K562 (cell line): ENCODE measurements at places on chromosomes 7 and 10.

GRCh38 chr7:68258609-68259008 is 1262.0 kb downstream of the TYW1 start:
- DNase-seq = no peak

GRCh38 chr7:69898189-69898588 is 299.9 kb downstream of the AUTS2 start:
- DNase-seq = no peak

DNA sequence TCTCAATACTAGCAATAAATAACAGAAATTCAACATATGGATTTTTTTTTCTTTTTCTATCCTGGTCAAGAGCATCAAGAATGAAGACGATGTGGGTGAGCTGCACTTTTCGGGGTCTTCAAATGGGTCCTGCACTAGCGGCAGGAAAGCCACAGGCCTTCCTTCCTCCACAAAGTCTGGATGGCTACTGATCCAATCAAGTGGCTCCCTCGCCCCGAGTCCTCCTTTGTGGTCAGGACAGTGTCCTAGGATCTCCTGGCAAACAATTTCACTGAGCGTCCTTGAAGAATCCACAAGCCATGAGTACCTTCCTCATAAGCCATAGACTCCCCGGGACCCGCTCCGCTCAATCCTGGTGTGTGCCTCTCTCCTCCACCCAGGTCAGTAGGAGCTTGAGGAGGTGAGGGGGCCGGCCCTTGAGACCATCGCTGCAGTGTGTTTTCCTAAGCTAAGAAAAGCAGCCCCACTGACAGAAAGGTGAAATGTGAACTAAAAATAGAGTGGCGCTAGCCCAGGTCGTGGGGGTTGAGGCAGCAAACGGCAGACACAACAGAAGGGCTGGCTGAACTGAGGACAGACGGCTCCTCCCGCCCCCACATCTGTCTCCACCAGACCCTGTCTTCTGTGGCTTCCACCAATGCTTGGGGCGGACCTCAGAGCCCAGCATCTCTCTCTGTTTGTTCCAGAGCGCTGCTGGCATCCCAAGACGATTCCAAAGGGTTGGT is 202.3 kb downstream of the HERPUD2 start:
- no peak for DNase-seq

- DNase-seq = no peak
Measured at GRCh38 chr10:126097558-126098225, 201.3 kb downstream of the FANK1 start.

GRCh38 chr7:139360210-139360947 is 685 bp downstream of the LUC7L2 start:
- peak; percentile 100 for DNase-seq

DNA sequence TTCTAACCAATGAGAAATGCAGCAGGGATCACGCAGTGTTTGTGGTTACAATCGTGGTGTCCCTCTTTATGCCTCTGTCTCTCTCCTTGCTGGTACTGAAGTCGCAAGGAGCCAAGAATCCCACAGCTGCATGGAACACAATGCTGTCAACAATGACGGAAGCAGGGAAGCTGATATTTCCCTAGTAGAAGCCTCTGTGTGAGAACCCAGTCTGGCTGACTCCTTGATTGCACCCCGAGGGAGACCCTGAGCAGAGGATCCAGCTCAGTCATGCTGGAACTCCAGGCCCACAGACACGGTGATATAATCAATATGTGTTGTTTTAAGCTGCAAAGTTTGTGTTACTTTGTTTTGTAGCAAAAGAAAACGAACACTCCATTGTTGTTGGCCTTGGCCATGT is 677.9 kb downstream of the PARD3 start:
- no peak for DNase-seq

DNA sequence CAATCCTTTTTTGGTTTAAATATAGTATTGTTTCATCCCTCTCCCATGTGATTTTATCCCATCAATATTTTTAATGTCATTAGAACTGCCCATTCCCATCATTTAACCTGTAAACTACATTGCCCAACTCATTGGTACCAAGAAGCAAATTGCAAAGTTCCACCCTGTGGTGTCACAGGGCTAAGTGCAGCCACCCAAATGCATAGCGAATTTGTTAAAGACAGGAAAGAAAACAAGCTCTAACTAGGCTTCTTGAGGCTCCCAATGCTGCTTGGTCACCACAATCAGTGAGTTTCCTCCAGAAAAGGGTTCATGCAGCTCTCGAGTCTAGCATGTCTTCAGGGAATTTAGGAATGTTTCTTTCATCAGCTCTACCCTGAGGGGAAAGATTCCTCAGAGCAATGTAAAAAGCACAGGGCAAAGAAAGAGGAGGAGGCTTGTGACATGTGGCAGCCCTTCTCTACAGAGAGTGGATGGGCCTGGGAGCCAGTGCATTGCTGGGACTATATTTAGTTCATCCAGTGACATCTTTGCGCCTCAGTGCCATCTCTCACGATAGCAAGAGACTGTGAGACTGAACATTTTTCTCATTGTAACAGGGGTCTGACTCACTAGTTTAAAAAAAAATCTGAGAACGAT is 58.1 kb downstream of the CAV1 start:
- DNase-seq = no peak

- DNase-seq = no peak
Measured at GRCh38 chr7:26216049-26216448, 14.5 kb downstream of the CBX3 start.

DNA sequence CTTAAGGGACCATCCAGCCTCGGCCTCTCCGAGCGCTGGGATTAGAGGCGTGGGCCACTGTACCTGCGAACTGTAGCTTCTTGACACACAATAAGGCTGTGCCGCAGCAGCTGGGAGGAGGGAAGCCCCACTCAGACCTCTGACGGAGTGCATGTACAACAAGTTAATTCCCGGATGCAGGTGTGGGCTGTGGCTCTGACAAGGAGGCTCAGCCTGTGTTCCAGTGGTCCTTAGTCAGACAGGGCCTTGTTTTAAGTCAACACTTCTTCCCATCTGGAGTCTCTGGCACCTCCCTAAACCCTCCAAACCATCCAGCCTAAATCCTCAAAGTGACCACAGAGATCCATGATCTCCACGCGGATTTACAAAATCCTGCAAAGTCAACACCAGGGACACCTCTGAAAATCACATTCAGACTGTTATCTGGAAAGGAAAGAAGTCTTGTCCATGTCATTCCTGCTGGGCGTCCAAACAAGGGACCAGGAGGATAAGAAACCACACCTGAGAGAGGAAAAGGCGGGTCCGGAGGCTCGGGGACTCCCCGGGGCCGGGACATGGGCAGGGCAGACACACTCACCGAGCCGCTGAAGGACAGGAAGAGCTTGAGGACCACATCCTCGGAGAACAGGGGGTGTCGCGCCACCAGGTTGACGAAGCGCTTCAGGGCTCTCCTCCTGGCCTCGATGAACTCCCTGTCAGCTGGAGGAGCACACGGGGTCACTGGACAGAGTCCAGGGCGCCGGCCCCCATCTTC is 29.4 kb downstream of the NUDT1 start:
- no peak for DNase-seq

DNA sequence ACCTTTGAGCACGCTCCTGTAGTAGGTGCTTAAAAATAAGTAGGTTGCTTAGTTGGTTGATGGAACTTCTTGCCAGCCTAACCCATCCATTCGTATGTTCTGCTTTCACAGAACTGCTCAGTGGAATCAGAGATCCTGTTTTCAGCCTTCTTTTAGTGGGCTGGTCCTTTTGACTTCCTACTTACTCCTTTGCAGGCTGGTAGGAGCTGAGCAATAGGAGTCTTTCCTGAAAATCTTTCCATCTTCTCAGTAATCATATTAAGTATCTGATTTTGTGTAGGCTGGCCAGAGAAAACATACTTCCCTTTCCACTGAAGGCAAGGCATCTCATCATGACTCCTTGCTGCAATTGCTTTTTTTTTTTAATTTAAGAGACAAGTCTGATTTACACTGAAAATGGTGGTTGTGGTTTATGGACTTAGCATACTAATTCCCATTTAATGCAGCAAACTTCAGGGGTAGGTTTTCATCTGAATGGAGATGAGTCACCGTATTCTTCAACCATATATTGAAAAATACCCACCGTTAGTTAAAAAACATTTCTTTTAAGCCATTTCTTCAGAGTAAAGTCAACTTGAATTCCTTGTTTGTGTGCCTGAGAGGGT is 208.0 kb downstream of the ZNF365 start:
- no peak for DNase-seq

GRCh38 chr7:4074407-4074806 is 607.7 kb upstream of the FOXK1 start:
- no peak for DNase-seq

DNA sequence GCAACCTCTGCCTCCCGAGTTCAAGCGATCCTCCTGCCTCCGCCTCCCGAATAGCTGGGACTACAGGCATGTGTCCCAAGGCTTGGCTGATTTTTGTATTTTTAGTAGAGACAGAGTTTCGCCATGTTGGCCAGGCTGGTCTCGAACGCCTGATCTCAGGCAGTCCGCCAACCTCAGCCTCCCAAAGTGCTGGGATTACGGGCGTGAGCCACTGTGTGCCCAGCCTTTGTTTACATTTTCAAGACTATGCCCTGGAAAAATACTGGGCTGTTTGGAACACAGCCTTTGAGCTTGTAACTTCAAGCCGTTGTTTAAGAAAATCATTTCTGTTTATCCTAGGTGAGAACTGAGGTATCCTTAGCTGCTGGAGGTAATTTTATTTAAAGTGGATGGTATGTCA is 1.9 kb downstream of the ZKSCAN1 start:
- no peak for DNase-seq

DNA sequence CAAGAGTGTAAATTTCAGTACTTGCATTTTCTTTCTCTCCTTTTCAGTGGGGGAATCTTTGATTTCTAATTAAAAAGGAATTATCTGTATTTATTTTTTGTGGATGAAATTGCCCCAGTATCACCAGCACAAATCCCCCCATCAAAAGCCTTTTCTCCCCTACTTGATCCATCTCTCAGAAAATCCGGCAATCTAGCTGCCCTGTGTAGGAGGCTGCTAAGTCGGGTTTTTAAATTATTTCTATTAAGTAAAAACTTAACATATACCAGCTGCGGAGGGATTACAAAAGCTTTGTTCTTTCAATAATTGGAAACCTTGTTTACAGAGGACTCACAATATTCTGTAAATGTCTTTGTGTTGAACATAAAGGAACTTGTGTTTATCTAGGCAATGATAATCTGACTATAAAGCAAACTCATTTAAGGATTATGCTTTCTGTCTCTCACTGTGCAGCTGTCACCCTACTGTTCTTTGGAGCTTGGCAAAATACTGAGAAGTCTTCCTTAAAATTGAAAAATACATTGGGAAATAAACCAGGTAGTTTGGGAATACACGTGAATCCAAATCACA is 177.4 kb upstream of the PRR15 start:
- no peak for DNase-seq

DNA sequence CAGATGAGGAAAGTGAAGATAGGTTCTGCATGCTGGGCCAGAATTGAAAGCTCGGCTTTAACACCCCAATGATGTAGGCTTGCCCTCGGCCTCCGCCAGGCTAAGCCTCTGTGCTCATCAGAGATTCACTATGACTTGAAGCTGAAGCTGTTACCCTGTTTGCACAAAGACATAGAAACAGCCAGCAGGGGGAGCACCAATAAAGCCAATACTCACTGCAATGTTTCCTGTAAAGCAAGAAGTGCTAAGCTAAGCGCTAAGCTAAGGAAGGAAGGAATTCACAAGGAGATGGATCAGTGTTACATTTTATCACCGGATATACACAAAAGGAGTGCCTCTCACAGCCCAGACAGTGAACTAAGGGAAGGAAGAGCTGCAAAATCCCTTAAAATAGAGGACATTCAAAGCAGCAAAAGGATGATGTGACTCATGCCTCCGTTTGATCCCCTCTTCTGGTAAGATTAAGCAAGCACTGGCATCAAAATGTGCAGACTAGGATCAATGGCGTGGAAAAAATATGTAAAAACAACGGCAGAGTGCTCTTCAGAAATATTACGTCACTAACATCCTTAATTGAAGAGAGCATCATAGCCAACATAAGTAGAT is 153.8 kb downstream of the COBL start:
- peak; percentile 39 for DNase-seq

- DNase-seq = no peak
Measured at GRCh38 chr10:6399231-6399741, 180.8 kb downstream of the PRKCQ start.

DNA sequence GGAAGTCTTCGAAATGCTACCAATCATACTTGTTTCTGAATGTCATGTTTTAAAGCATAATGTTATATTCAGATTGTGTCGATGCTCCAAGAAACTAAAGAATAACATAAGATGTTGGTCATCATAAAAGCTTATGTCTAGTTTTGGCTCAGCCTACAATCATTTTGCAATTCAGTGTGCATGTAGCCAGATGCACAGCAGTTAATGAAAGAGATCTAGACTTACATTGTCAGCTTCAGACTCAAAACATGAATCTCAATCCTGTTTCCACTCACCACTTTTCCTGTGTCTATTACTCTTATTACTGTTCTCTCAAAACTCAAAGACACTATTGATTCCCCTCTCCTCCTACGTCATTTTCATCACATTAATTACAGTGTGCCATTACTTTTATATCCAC is 21.4 kb downstream of the TMEM196 start:
- no peak for DNase-seq

GRCh38 chr10:71645185-71645584 is 74.4 kb downstream of the C10orf105 start:
- no peak for DNase-seq

- no peak for DNase-seq
Measured at GRCh38 chr10:28631896-28632583, 45.3 kb upstream of the BAMBI start.

GRCh38 chr10:124603376-124604213 is 140.6 kb downstream of the FAM53B start:
- DNase-seq = no peak

DNA sequence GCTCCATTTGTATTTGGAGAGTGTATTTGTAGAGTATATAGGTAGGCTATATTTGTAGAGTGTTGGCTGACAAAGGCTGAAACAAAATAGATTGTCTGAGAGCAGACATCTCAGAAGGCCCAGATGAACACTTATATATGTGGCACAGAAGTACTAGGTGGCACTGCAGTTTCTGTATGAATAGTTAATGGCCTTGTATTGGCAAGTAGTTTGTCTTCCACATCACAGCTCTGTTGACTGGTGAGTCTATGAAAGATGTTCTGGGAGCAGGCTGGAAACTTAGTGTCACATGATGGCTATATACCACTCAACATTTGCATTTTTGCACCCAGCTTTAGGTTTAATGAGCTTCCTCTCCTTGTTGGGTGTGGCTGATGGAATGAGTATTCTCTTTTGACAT is 51.9 kb downstream of the CCNY start:
- no peak for DNase-seq
